Right atrium auricular region (tissue), 2 donors: ENCODE measurements at places on chromosomes 1 and 21.

GRCh38 chr1:145917595-145917994 lies 922 bp downstream of the PEX11B start:
- no peak for DNase-seq

- DNase-seq, result no peak
Measured at GRCh38 chr1:54872036-54872331, 15.0 kb downstream of the DHCR24 start.

DNA sequence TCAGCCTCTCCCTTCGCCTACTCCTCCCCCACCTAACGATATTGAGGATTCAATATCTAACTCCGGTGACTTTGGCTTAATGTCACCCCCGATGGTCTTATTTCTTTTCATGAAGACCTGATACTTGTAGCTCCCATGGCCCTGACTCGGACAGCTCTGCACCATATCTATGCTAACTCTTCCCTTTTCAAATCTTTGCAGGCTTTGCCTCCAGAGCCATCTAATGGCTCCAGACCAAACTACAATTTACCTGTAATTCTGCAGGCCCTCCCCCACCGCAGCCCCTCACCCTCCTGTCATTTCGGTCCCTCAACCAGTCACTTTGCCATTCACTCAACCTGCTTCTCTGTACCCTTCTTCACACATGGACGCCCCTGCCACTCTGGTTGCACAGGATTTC lies 7.9 kb upstream of the GSTM5 start:
- no peak for DNase-seq

GRCh38 chr1:52145137-52145536 lies 3.2 kb downstream of the ZFYVE9 start:
- no peak for DNase-seq

DNA sequence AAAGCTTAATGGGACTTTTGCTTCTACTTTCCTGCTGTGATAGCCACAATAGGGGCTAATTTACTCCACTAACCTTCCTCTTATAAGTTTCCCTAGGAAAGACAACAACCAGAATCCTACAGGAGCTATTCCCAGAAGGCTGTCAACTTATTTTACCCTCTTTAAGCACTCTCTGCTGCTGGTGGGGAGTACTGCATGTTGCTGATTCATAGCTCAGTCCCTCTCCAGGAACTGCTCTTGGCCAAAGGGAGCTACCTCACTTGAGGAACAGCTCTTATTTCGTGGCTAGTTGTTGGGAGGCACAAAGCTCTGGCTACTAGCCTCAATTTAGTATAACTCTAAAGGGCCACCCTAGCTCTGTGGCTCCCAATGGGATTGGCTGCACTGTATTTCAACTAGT lies 37.2 kb downstream of the ADSS2 start:
- DNase-seq, result no peak

DNA sequence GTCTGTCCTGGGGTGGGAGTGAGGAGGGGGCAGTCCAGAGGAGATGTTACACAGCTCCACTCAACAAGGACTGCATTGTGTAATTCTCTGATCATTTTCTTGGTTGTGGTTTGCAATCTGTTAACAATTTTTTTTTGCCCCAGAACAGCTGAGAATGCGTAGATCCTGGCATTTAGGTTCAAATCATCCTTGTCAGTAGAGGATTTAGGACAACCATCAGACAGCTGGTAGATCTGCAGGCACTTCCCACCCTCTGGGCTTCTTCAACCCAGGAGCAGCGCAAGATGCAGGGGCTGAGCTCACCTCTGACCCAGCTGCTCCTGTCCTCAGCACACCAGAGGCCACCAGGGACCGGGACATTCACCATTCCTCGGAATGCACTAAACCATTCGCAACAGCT lies 13.5 kb downstream of the BCAR3 start:
- DNase-seq, result no peak

- no peak for DNase-seq
Measured at GRCh38 chr1:244226435-244226834, 175.4 kb downstream of the ZBTB18 start.

- no peak for DNase-seq
Measured at GRCh38 chr21:33964706-33965325, 49.2 kb upstream of the ATP5PO start.

DNA sequence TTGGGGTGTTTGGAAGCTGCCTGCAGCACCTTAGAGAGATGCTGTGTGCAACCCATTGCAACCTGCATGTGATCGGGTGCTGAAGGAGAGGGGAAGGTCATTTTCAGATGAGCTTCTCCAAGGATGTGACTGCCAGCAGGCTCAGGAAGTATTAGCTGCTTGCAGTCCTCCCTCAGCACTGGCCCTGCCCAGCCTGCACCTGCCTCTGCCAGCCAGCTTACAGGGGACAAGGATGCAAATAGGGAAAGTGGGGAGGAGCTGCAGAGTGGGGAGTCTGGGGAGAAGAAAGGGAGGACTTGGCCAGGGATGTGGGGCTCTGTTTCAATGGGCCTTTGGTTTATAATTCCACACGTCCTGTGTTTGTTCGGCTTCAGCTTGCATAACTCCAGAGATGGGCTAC lies 254.5 kb downstream of the RRAGC start:
- no peak for DNase-seq

- peak; percentile 82 for DNase-seq
Measured at GRCh38 chr1:20587661-20588053, 1.2 kb upstream of the CDA start.

DNA sequence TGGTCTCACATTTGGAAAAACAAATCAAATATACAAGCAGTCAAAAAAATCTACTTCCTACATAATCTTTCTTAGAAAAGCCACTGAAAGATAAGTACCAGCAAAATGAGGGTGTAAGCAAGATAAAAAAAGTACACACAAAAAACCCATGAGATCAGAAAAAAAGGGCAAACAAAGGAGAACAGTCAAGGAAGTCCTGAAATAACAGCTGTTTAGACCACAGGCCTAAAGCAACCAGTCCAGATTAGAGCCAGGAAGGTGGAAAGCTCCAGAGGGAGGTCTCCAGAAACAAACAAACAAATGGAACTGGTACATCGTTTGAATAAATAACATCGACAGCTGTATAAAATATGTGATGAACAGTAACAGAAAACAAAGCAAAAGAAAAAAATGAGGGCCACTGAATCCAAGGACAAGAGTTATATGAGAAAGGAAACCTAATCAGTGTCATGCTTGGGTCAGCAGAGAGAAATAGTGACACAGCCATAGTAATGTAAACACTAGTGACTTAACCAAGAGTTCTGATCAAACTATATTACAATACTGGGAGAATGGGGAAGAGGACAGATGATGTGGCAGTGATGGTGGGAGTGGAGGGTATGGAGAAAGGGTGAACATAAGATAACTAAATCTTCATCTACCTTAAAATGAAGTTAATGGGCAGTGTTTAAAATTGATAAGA lies 67.5 kb downstream of the NVL start:
- DNase-seq, result no peak

- no peak for DNase-seq
Measured at GRCh38 chr1:95685081-95685480, 451.1 kb downstream of the RWDD3 start.

DNA sequence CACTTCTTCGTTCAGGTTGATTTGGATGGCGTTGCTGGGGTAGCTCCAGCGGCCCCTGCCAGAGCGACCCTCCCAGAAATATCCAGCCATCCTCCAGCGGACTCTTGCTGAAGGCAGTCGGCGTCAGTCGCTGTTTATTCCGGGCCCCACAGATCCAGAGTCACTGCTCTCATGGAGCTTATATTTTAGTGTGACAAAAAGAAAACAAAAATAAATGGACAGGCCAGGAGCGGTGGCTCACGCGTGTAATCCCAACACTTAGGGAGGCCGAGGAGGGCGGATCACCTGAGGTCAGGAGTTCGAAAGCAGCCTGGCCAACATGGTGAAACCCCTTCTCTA lies 791 bp upstream of the CFAP298 start:
- DNase-seq, result no peak

GRCh38 chr1:161195171-161195570 lies 3.7 kb downstream of the ADAMTS4 start:
- DNase-seq, result no peak

GRCh38 chr1:188641566-188642211 lies 1812.9 kb downstream of the PLA2G4A start:
- no peak for DNase-seq

GRCh38 chr1:8870616-8871538 lies 7.6 kb downstream of the ENO1 start:
- DNase-seq, result no peak

GRCh38 chr1:201719812-201720521 lies 109.0 kb upstream of the IPO9 start:
- peak; percentile 92 for DNase-seq

DNA sequence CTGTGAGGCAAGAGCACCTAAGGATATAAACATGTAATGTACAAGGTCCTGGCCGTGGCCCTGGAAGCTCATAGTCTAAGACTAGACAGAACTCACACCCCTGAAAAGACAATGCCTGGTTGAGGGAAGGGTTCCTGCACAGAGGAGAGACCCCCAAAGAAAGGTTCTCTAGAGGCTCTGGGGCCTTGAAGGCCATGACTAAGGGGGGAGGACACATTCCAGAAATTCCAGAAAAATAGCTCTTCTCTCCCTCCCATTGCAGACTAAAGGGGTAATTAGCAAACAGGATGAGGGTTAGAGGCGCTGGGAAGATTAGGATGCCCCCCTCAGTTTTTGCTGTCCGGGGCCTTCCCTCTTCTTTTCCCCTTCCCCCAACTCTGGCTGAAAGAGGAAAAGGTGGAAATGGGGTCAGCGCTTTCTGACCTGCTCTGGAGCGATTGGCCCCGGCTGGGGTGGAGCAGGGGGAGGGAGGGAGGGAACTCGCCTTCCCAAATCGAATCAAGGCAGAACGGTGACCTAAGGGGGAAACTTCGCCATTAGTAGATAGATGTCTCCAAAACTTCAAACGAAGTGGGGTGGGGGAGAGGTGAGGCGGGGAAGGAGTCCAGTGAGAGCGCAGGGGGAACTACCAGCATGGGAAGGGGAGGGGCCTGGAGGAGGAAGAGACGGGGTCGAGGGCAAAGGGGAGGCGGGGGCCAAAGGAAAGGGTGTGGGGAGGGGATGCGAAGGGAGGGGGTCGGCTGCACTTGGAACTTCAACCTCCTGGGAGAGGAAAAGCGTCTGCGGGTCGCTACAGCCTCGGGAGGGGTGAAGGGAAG lies 11.8 kb downstream of the PAX7 start:
- DNase-seq, result no peak
